ENCODE measurements at places on chromosomes 1 and 21.

- no peak for DNase-seq
Observed at GRCh38 chr1:197599789-197600188, 175.5 kb downstream of the DENND1B start.

DNA sequence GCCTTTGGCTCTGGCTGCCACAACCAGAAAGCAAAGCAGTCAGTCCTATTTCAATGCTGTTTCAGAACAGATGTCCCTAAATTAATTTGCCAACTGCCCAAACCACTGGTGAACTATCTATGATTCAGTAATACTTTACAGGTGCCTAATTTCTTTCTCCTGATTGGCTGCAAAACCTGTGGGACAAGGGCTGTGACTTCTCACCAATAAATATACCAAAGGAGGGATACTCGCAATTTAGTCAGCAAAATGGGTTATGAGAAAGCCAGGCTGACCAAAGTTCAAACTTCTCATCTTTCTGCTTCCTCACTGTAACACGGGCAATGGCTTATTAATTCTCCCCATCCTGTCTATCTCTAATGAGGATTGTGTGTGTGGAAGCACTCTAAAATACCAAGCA lies 12.8 kb downstream of the GPN2 start:
- no peak for DNase-seq

GRCh38 chr1:219563568-219563967 lies 49.3 kb downstream of the ZC3H11B start:
- no peak for DNase-seq

GRCh38 chr1:228510101-228510802 lies 23.1 kb downstream of the RNF187 start:
- DNase-seq: no peak

GRCh38 chr1:188004849-188005248 lies 1176.1 kb downstream of the PLA2G4A start:
- no peak for DNase-seq

GRCh38 chr1:110928191-110928590 lies 35.5 kb downstream of the LRIF1 start:
- DNase-seq: no peak

Measured in stimulated activated CD8-positive, alpha-beta memory T cell treated with anti-CD3 and anti-CD28 coated beads, Interleukin-7, amount 100 ng/mL, for 1 hour (primary cell).